ENCODE measurements at places on chromosomes 5 and 9.

GRCh38 chr9:32378496-32378895 lies 5.9 kb upstream of the ACO1 start:
- peak; percentile 43 for DNase-seq

DNA sequence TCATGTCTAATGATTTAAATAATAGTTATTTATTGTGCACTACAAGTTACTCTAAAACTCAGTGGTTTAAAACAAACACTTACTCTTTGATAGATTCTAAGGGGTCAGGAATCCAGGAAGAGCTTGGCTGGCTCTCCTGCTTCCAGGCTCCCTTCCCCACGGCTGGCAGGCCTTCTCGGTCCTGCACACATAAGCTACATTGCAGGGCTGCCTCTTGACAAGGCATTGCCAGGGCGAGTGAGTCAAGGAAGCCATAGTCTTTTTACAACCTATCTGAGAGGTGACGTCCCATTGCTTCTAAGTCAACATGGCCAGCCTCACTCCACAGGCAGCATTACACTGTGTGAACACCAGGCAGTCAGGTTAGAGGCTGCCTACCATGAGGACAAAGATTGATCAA lies 119.8 kb downstream of the AUH start:
- DNase-seq = no peak

DNA sequence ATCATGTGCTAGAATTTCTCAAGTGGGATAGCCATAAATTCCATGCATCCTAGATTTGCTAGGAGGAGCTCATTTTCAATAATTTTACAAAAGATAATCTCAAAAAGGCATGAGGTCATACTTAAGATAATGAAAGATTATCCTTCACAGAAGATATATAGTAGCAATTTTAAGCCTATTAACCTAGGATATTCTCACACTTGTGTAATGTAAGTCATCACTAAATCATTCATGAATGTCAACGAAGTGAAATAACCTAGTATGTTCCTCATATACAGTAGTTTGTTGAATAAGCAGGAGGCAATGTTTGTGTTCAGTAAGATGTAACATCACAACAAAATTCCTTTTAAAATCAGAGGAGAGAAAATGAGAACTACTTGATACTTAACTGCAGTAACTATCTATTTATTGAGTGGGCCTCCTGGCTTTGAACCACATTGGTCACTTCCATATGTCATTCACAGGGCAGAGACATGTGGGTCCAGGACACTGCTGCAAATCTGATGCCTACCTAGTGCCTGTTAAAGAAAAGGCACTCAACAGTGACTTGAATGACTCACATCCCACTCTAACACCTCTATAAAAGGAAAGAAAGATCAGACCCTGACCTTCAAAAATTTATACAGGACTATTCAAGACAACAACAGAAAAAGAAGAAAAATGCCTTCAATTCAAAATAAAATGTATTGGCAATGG lies 8.2 kb downstream of the LIFR start:
- no peak for DNase-seq

DNA sequence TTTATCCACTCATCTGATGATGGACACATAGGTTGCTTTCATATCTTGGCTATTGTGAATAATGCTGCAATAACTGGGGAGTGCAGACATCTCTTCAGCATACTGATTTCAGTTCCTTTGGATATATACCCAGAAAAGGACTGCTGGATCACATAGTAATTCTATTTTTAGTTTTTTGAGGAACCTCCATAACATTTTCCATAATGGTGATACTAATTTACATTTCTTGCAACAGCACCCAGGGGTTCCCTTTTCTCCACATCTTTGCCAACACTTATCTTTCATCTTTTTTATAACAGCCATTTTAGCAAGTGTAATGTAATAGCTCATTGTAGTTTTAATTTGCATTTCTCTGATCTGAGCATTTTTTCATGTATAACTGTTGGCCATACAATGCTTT lies 34.1 kb upstream of the NR4A3 start:
- no peak for DNase-seq

DNA sequence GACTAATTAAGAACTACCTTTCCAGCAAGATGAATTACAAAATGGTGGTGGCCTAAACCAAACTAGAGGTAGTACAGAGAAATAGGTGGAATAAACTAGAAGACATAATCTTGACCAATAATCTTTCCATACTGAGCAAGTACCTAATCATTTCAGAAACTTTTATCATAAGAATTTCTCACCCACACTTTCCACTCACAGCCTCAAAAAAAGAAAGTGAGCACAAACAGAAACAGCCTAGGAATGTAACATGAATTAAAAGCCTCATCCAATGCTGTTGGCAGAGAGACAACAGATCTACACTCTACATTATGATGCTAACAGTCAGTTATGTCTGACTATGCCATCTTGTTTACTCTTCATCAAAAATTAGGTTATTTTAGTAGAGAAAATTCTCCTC lies 1.3 kb downstream of the RNF38 start:
- no peak for DNase-seq

- DNase-seq = no peak
Observed at GRCh38 chr5:115170134-115170928, 623 bp upstream of the TRIM36 start.

GRCh38 chr5:90119531-90119971 lies 290.0 kb downstream of the CETN3 start:
- no peak for DNase-seq

GRCh38 chr5:136927571-136927970 lies 562.2 kb upstream of the TRPC7 start:
- no peak for DNase-seq

DNA sequence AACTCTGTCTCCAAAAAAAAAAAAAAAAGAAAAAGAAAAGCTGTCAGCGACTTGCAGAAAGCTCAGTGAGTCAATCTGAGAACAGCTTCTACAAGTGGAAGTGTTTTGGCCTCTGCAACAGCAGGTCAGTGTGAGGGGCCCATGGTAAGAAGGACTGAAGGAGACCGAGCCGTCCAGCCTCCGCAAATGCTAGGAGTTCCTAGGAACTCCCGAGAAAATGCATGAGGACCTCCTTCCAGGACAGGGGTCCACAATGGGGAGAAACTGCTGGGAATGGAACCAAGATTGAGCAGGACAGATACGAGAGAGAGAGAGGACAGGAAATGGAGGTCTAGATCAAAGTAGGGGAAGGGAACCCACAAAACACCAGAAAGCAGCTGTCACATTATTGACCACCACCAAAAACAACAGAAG lies 180.5 kb downstream of the CRB2 start:
- no peak for DNase-seq

GRCh38 chr9:115207003-115207836 lies 89.3 kb upstream of the TNC start:
- no peak for DNase-seq

GRCh38 chr5:82259172-82259800 lies 18.9 kb downstream of the RPS23 start:
- DNase-seq = no peak

GRCh38 chr5:66653325-66653724 lies 57.1 kb downstream of the MAST4 start:
- DNase-seq = peak; percentile 38

DNA sequence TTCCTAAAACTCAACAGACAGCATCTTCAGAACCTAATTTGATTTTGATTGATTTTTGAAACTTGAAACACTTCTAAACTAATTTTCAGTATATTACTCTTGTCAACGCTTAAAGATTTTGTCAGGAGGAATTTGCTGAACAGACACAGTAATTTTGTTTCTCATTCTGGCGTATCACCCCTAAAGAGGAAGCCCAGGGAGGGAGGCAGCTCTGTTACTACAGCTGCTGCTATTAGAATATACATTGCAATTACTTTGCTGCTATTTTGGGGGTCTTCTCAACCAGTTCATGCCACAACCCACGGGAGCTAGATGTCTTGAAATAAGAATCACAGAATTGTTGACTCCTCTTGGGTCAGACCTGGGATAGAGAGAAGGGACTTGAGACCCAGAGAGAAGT lies 122.6 kb downstream of the TLR4 start:
- no peak for DNase-seq

GRCh38 chr5:127206320-127207113 lies 84.1 kb upstream of the MEGF10 start:
- DNase-seq = no peak

DNA sequence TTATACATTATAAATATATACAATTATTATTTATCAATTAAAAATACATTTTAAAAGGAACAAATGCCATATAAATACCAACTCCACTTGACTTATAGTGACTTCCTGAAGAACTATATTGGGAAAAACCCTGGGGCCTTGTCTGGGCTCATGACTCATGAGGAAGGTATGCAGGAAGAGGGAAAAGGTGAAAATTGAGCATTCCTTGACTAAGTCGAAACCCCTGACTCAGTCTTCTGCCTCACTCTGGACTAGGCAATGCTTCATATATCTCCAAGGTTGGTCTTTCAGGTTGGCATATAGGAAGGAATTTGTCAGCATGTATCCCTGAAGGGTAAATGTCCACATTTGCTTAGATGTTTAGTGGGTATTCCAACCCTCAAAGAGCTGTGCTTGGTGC lies 78.5 kb downstream of the SH3TC2 start:
- DNase-seq = no peak

GRCh38 chr5:73506459-73506955 lies 8.3 kb downstream of the BTF3 start:
- DNase-seq = no peak

- no peak for DNase-seq
Observed at GRCh38 chr9:32427111-32427873, 42.8 kb downstream of the ACO1 start.

GRCh38 chr5:40681363-40682153 lies 1.8 kb downstream of the PTGER4 start:
- no peak for DNase-seq

DNA sequence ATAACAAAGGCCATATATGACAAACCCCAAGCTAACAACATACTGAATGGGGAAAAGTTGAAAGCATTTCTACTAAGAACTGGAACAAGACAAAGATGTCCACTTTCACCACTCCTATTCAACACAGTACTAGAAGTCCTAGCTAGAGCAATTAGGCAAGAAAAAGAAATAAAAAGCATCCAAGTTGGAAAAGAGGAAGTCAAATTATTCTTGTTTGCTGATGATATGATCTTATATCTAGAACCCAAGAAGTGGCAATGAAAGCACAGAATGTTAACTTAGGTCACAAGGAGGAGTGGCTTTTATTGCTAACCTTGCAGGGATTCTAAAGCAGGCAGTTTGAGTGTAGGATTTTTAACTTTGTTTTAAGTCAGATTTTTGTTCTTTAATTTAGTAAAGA lies 35.3 kb upstream of the BARX1 start:
- no peak for DNase-seq

DNA sequence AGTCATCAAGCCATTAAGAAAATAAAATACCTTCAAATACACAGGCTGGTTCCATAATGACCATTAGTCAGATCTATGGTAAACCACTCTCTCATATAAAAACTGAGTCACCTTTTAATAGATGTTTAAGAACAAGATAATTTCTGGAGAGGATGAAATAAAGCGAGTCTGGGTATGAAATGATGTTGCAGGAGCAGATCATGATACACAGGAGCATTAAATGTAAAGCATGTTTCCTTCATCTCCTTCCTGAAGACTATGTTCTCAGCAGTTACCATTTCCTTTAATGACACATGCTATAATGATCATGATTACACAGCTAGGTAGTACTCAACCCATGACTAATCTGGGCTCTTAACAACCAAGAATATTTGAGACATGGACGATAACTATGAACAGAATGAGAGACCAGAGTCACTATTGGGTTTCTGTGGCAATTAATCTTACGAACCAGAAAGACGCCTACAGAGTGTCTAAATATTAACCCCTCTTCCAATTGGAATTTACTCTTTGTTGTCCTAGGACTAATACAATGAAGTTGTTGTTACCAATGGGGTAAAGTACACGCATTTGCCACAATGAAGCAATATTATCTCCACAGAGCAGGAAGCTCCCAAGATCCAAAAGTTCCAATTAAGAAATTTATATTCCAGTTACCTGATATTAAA lies 105.6 kb downstream of the NR6A1 start:
- DNase-seq = no peak

- peak; percentile 87 for DNase-seq
Observed at GRCh38 chr5:141512911-141513626, 24.2 kb downstream of the PCDHGC5 start.

- DNase-seq = peak; percentile 93
Observed at GRCh38 chr9:14993061-14993800, 83.0 kb upstream of the FREM1 start.

DNA sequence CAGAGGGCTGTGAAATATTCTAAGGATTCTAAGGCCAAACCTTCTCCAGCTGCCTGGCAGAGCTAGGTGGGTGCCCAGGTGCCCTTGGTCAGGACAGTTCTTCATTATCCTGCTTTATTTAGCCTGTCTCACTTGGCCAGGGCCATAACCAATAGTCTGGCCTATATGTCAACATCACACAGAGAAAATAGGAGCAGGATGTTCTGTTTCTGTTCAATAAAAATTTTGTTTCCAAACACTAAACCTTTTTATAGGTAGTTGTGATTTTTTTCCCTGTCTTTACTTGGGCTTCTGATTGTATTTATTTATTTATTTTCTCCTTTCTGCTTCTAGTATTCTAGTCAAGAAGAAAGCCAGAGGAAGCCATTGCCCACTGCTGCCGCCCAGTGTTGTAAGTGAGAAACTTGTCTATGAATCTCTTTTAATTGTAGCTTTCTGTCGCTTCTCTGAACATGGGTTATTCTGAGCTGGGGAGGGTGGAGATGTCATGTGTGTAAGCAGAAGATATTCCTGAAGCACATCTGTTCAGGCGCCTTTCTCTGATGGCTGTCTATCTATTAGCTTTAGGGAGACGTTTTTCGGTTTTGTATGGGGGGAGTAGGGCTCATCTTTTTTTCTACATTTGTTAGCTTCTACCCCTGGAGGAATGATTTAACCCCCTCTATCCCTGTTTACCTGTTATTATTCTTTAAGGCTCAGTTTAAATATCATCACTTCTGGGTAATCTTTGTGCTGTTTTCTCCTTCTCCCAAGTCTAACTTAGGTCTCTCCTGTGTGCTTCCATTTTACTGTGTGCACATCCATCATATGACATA lies 97.1 kb downstream of the UNC13B start:
- peak; percentile 72 for DNase-seq

GRCh38 chr5:25009063-25009462 lies 364.3 kb upstream of the CDH10 start:
- DNase-seq = no peak

- DNase-seq = no peak
Observed at GRCh38 chr5:35765921-35766320, 90.8 kb upstream of the IL7R start.

DNA sequence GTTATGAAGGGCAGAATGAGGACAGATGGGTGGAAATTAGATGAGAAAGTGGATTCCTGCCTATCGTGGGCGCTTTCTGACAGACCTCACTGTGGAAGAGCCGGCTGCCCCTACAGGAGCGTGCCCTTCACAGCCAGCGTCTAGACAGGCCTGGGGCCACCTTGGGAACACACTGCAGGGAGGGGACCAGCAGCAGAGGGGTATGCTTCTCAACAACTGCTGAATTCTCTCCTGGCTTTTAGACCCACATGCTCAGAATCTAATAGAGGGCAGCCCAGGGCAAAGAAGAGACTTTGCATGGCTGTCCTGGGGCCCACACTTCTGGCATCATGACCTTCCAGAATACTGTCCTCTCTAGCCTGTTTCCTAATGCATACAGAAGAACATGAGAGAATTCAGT lies 2.1 kb upstream of the SEMA4D start:
- no peak for DNase-seq

Measured in BE2C (cell line).